ENCODE measurements at places on chromosomes 3 and 15.
A peak's percentile ranks its signal among the peaks of the same experiment; 100 is the strongest.

DNA sequence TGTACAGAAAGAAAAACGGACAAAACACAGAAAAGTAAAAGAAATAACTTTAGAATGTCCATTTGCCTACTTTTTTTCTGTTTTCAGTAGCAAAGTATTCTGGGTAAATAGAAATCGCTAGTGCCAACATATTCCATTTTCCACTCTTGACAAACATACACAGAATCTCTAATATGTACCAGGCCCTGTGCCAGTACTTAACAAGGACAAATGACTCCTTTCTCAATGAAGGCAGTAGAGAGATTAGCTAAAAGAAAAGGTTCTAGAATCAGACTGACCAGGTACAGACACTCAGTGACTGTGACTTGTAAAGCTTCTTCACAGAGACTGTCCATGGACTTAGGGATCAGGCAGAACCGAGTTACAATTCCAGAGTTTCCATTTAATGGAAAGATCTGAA, 165.8 kb upstream of the STAC start:
- DNase-seq: no peak

GRCh38 chr15:31328969-31329639, 2.5 kb downstream of the KLF13 start:
- DNase-seq: peak; percentile 21

DNA sequence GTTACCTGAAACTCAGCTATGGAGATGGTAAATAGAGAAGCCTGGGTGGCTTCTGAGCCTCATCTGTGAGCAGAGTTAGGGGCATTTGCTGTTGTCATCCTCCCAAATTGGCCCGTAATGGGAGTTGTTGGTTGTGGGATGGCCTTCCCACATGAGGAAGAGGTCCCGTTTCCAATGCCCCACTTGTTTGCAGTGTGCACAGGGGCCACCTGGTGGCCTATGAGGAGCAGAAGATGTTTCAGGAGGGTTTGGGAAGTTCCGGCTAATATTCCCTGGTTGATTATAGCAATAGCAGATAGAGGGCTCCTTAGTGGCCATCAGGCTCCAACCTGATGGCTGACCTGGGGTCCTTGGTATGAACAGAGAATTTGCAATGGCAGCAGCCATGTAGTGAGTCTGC, 1546.5 kb downstream of the OTOL1 start:
- DNase-seq: no peak

GRCh38 chr3:138065949-138066348, 49.5 kb downstream of the DZIP1L start:
- DNase-seq: no peak

GRCh38 chr15:69000091-69000490, 14.4 kb upstream of the NOX5 start:
- DNase-seq: no peak

- no peak for DNase-seq
Measured at GRCh38 chr3:182606905-182607504, 186.3 kb upstream of the ATP11B start.

DNA sequence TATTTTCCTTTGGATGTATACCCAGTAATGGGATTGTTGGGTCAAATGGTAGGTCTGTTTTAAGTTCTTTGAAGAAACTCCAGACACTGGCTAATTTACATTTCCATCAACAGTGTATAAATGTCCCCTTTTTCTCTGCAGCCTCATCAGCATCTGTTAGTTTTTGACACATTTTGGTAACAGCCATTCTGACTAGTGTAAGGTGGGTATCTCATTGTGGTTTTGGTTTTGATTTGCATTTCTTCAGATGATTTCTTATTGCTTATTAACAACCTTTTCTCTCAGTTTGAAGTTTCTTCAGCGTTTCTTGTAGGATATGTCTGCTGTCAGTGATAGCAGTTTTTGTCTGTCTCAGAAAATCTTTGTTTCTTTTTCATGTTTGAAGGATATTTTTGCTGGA, 15.4 kb downstream of the GALK2 start:
- no peak for DNase-seq

- DNase-seq: peak; percentile 58
Measured at GRCh38 chr3:59609657-59610348, 560.0 kb upstream of the CFAP20DC start.

DNA sequence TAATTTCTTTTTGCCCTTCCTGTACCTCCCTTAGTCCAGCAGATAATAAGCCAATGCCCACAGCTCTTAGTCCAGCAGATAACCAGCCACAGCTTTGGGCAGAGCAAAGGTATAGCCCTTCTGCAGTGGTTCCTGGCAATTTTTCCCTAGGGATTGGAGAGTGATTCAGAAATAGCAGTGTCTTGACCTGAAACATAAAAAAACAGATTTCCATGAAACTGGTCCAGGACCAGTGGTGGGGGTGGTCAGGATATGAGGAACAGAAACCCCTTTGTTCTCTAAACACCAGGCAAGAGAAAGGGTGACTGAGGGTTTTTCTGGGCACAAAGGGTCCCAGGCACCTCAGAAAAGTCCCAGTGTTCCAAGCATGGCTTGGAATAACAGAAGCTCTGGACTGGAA, 103.4 kb downstream of the ARRDC4 start:
- no peak for DNase-seq

DNA sequence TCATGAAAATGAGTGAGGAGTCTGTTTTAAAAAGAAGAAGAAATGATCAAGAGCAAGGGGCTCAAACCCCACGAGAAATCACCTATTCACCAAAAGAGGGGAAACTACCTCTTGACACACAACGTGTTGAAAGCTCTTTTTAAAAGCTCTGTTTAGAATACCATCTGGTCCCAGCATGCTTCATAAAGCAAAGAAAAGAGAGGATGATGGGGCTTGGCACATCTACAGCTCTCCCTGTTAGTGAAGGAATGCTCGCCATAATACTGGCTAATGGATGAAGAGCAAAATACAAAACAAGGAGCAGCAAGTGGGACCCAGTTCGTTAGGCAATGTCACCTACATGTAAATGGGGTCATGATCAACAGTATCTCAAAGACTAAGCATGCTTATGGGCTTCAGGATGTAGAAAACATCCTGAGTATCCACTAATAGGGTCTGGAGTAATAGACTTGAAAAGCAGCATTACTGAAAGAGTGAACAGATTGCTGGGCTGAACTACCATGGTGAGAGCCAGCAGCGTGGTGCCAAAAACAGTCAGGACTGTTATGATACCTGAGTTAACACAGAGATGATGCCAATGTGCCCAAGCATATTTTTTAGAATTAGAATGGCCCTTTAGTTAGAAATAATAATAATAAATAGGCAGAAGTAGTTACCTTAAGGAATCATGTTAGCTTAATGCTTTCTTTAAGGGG, 159.7 kb upstream of the POU1F1 start:
- DNase-seq: no peak

GRCh38 chr3:35679409-35680080, 40.2 kb downstream of the ARPP21 start:
- no peak for DNase-seq

DNA sequence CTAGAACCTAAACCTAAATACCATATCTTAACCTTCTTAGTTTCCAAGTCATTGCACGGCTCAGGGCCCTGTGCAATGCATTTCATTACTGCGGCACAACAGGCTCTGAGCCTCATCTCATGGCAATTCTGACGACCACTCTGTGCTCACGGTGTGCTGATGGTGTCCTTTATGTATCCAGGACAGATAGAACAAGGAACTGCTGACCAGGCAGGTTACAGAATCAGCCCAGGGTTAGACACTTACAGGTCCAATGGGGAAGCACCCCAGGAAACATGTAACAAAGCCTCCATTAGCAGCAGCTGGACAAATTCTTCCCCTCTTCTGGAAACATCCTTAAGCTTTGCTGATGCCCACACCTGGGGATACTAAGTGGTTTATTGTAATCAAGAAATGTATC, 91.9 kb upstream of the NSMCE3 start:
- no peak for DNase-seq

- peak; percentile 99 for DNase-seq
Measured at GRCh38 chr3:160565442-160566403, at the start of gene KPNA4. TSS of gene KPNA4 (minus strand) at chr3:160565571. CDS start at chr3:160565282, 289 bp downstream.

All from kidney tubule cell (primary cell).